ENCODE measurements at places on chromosomes 13 and 19.

DNA sequence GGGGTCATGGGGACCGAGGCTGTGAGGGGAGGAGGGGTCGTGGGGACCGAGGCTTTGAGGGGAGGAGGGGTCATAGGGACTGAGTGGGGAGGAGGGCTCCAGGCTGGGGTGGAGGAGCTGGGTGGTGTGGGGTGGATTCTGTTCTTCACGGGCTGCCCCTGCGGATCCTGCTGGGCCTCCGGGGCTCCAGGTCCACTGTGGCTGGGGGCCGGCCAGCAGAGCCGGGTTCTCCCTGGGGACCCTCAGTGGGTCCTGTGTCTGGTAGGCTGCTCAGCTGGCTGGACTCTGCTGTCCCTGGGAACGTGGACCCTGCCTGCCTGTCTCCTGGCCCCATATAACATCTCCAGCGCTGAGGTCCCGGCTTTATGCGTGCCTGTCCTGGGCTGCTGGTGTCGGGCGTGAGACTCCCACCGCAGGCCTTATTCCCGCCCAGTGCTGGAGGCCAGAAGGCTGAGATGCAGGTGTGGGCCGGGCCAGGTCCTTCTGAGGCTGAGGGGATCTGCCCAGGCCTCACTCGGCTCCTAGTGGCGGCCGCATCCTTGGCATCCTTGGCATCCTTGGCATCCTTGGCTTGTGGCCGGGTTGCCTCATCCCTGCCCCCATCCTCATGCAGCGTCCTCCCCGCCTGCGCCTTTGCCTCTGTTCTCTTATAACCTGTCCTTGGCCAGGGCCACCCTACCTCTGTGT lies 19.8 kb upstream of the GNA15 start:
- DNase-seq: no peak

GRCh38 chr19:50475736-50476223 lies 527 bp upstream of the EMC10 start:
- DNase-seq: no peak

GRCh38 chr19:50626011-50626410 lies 13.7 kb downstream of the SYT3 start:
- no peak for DNase-seq

DNA sequence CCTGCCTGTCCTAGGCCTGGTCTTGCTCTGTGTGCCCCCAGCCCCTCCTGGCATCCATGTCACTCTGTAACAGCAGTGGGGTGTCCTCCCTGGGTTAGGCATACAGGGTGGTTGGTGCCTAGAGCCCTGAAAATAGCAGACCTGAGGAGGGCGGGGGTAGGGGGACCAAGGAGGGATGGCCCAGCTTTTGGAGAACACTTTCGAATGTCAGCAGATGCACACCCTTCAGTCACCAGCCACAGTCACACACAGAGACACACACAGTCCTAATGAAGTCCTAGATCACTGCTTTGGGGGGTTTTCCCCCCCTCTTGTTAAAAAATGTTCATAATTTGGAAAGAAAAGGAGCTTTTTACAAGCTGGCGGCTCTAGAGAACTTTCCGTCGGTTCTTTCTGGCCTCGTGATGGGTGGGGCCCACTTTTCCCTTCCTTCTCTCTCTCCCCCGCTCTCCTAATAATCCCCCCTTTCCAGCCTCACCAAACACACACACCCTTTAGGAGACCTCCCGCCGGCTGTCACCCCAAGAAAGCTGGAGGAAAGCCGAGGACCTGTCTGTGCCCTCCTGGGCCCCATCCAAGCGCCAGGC lies 47.9 kb downstream of the LYL1 start:
- no peak for DNase-seq

DNA sequence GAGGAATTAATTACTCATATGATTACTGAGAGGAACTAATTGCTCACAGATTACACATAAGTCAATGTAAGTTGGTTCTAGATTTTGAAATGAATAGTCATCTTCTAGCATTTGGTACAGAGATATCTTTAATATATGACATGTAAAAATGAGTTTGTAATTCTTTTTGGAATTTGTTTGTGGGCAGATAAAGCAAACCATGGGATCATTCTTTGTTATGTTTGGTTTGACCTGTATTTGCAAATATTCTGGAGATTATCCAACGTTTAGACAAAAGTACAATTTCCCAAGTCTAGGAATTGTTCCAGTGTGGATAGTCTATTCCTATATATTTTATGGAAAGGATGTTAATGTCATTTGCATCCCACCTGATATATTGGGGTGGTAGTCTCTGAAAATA lies 309.6 kb upstream of the EDNRB start:
- DNase-seq: peak; percentile 16

DNA sequence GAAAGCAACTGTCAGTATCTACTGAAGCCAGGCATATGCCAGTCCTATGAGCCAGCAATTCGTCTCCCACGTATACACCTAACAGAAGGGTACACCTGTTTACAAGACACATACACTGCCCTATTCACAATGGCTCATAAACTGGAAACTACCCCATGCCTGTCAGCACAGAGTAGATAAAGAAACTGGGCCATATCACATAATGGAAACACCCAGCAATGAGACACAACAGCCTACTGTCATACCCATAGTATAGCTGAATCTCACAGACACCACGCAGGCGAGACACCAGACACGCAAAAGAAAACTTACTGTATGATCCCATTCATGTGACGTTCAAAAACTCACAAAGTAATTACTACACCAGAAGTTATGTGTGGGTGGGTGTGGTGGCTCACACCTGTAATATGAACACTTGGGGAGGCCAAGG lies 15.7 kb downstream of the NOSIP start:
- no peak for DNase-seq

- peak; percentile 66 for DNase-seq
Observed at GRCh38 chr13:30572859-30573275, 44.9 kb upstream of the USPL1 start.

DNA sequence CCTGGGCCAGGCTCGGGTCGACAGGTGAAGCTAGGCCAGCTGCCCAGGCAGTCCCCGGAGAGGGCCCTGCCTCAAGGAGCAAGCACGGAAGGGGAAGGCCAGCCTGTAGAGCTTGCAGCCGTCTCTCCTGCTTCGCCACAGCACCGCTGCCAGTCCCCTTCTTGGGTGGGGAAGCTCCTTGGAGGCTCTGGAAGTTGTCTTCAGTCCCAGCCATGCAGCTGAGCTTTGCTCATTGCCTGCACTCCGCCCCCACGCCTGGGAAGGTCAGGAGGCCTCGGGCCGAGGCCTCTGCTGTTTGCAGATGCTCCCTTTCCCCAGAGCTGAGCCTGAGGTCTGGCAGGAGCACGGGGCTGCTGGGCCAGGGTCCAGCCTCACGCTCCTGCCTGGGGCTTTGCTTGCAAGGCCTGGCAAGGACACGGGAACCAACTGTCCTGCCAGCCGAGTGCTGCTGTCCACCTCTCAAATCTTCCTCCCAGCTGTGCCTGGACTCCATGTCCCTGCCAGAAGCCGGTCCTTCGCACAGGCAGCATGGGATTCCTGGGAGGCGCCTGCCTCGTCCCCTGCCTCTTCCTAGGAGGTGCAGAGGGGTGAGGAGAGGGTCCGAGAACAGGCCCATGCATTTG lies 13.3 kb downstream of the PLEKHF1 start:
- DNase-seq: no peak

DNA sequence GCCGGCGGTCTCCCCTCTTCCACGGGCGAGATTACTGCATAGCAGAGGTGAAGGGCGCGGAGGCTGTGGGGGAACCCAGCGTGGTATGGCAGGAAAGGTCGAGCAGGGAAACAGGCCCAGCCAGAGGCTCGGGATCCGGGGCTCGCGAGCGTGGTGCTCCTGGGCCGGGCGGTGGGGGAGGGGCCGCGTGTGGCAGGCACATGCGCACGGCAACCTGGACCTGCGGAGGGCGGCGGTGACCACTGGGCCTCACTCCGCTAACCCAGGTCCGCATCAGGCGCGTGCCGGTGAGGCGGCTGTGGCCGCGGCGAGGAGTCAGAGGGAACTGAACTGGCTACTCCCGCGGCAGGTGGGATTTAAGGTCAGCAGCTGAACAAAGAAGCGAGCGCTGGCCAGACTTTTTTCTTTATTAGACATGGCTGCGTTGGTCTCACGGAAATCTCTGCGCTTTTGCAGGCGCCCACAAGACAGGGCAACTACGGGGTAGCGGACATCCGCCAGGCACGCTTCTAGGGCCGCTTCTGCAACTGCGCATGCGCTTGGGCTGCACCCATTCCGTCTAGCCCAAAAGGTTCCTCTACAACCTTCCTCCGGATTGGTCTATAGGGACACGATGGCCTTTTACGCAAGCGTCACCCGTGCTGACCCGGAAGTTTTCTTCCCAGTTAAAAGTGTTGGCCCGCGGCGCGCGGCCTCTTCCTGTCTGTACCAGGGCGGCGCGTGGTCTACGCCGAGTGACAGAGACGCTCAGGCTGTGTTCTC lies at the start of gene RPS5:
RPS5 (plus strand) TSS at position 694 of the 762 bp plus-strand sequence. CDS start 869 bp downstream, outside the sequence.
- peak; percentile 99 for DNase-seq

GRCh38 chr19:1133471-1133929 lies 29.7 kb downstream of the GPX4 start:
- DNase-seq: no peak

- no peak for DNase-seq
Observed at GRCh38 chr13:49450105-49450819, 6.2 kb downstream of the SETDB2 start.

- DNase-seq: no peak
Observed at GRCh38 chr13:30742901-30743300, 7.6 kb downstream of the ALOX5AP start.

- DNase-seq: no peak
Observed at GRCh38 chr19:3357992-3358688, 8.2 kb upstream of the NFIC start.

GRCh38 chr19:17553256-17553655 lies 2.2 kb upstream of the COLGALT1 start:
- peak; percentile 91 for DNase-seq

GRCh38 chr19:20471431-20471830 lies 94.2 kb downstream of the ZNF737 start:
- no peak for DNase-seq

- DNase-seq: no peak
Observed at GRCh38 chr13:108656742-108657141, 27.3 kb downstream of the MYO16 start.

DNA sequence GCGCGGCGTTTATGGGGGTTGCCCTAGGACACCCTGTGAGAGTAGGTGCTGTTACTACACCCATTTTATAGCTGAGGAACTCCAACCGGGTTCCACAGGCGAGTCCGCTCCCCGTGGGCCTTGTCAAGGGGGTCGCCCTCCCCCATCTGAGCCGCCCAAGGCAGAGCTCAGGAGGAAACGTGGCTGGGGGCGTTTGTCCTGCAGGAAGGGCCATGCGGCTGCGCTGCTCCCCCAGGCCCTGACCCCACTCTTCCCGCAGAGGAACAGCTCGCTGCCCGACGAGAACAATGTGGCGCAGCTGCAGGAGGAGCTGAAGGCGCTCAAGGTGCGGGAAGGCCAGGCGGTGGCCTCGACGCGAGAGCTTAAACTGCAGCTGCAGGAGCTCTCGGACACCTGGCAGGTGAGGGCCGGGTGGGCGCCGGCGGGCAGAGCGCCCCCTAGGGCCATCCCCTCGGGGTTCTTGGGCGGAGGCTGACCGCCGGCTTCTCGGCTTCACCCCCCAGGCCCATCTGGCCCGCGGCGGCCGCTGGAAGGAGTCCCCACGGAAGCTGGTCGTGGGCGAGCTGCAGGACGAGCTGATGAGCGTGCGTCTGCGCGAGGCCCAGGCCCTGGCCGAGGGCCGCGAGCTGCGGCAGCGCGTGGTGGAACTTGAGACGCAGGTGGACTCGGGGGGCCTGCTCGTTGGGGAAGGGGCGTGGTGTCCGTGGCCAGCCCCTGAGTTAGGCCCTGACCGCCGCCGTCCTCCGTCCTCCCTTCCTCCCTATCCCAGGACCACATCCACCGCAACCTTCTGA lies 12.4 kb downstream of the PRR36 start:
- DNase-seq: no peak

GRCh38 chr13:22064854-22065620 lies 394.2 kb downstream of the FGF9 start:
- DNase-seq: no peak

DNA sequence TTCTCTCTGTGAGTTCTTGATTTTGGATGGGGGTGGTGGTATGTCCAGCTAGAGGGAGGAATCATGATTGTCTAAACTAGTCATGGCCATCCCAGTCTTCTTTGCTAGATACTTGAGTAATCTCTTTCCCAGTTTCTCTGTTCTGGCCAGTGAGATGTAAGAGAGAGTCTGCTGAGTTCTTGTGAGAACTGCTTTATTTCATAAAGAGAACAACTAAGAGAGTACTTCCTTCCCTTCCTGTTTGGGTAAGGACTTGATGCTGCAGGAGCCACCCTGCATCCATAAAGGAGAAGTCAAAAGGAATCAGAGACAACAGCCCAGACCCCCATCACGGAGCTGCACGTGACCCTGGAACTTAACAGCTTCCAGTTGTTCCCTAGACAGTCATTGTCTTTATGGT lies 3.0 kb upstream of the RASL11A start:
- DNase-seq: no peak

DNA sequence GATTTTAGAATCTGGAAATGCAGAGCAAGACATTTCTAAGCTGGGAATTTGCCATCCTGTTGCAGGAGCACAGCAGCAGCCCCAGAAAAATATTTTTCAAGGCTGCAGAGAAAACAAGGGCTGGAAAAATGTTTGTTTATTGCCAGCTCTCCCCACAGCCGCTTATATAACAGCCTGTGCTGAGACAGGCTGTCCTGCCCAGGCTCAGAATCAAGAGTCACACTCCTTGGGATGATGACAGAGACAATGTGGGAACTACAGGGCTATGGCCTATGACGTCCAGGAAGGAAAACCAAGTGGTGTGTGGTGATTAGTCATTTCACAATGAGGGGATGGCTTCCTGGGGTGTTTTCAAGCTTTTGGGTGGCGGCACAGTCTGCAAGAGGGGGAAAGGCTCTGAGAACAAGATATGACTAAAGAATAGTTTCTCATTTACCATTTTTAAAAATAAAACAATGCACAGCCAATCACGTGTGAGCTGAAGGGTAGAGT lies 136.3 kb upstream of the SERP2 start:
- DNase-seq: peak; percentile 86

GRCh38 chr13:79646880-79647279 lies 165.9 kb downstream of the NDFIP2 start:
- DNase-seq: no peak

GRCh38 chr13:106275446-106276032 lies 259.9 kb downstream of the EFNB2 start:
- DNase-seq: no peak

GRCh38 chr19:19211499-19212420 lies at the start of gene NCAN:
Gene NCAN (plus strand): TSS chr19:19211958. CDS start chr19:19216954, 4,996 bp downstream.
- DNase-seq: no peak

GRCh38 chr19:4780860-4781259 lies 10.7 kb upstream of the FEM1A start:
- DNase-seq: no peak

- no peak for DNase-seq
Observed at GRCh38 chr19:33447336-33448158, 74.0 kb downstream of the CEBPG start.

GRCh38 chr13:106917673-106918556 lies 350.0 kb upstream of the ARGLU1 start:
- peak; percentile 77 for DNase-seq

GRCh38 chr19:47039239-47039874 lies 9.1 kb downstream of the TMEM160 start:
- no peak for DNase-seq

GRCh38 chr13:79549355-79550106 lies 68.6 kb downstream of the NDFIP2 start:
- DNase-seq: no peak
